ENCODE measurements at places on chromosomes 6 and 20.

DNA sequence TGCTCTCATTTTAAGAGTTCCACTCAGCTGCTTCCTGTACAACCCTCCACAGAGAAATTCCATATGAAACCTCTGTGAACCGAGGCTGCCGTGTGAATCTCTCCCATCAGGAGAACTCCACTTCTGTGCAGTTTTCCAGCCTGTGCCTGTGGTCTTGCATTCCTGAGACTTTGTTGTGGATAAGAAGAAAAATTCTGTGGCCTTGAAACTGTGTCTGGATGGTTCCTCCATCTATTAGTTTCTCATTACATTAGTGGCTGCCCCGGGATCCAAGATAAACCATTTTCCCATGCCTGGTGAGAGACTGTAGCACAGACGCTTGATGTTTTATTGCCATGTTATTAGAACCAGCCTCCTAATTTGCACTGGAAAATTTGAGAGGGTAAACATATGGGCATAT lies 40.8 kb upstream of the TIAM2 start:
- DNase-seq: no peak

GRCh38 chr6:67047996-67048395 lies 1341.0 kb upstream of the EYS start:
- DNase-seq: no peak

DNA sequence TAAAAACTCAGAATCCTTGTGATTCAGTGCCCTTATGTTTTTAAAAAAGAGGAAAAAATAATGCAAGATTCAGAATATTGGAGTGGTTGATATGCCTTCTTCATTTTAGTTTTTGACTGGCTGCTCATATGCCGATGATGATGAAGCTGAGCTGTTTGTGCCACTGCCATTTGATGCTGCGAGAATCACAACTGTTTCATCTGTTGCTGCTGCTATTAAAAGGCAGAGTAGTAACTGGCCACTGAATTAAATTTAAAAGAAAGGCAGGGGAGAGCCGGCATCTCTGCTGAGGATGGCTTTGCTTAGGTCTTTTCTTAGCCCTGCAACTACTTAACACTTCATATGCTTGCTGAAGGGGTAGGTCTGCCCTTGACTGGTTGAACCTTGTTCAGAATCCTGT lies 33.1 kb downstream of the CDS2 start:
- no peak for DNase-seq

DNA sequence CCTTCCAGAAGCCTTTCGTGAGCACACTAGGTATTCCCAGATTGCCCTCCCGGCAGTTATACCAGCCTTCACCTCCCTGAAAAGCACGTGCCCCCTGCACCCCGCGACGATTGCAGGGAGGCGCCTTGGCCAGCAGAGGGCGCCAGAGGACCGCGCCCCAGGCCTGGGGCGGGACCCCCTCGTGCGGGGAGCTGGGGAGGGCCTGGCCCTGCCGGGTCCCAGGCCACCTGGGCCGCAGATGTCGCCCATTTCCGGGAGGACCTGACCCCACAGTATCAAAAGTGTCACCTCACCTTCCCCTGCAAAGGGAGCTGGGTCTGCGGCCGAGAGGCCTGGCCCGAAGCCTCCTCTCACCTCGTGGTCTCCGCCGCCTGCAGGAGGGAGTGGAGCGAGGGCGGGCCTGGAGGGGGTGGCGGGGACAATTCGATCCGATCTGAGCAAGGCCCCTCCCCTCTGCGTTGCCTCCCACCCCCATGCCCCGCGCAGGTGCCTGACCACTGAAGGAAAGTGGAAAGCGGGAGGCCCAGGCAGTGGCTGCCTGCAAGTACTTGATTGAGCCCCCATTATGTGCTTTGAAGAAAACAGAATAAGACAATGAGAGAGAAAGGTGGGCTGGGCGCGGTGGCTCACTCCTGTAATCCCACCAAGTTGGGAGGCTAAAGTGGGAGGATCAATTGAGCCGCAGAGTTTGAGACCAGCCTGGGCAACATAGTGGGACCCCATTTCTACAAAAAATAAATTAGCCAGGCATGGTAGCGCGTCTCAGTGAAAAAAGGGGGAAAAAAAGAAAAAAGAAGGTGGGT lies 3.5 kb upstream of the SNAI1 start:
- DNase-seq: no peak

- no peak for DNase-seq
Measured at GRCh38 chr6:52643158-52643557, 27.8 kb upstream of the TMEM14A start.

- no peak for DNase-seq
Measured at GRCh38 chr20:23988561-23988960, at the start of gene GGTLC1. Gene GGTLC1, minus strand, starts transcription at chr20:23988779. Its CDS starts 2,168 bp downstream, at chr20:23986611.

DNA sequence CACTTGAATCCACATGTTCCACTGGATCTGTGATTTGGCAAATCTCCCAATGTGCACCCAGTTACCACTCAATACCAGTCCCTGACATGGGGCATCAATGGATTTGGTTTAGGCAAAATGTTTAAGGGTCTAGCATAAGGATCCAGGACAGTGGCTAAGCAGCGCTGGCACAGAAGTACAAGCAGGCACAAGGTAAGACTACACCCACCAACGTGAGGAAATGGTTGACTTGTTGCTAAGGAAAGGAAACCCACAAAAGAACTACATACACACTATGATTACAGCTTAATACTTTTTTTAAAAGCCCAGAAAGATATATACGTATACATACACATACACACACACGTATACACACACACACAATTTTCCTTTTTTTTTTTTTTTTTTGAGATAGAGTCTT lies 79.0 kb downstream of the DNAAF9 start:
- no peak for DNase-seq

GRCh38 chr6:61640463-61640862 lies 645.6 kb downstream of the KHDRBS2 start:
- no peak for DNase-seq

DNA sequence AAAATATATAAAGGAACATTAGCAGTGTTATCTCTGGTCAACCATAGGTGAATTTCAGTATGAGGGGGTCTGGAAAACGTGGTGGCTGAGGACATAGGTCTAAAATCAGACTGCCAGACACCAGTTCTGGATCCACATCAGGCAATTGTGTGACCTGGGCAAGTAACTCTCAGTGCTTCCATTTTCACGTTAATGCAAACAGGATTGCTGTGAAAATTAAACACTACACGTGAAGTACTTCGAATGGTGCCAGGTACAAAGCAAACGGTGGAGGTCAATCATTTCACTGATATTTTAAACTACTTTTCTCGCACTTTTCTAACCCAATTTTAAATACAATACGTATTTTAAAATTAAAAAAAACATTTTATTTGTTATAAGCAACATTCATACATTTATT lies 315.7 kb downstream of the TRDN start:
- no peak for DNase-seq

- no peak for DNase-seq
Measured at GRCh38 chr6:136508725-136509392, 41.4 kb downstream of the MAP7 start.

DNA sequence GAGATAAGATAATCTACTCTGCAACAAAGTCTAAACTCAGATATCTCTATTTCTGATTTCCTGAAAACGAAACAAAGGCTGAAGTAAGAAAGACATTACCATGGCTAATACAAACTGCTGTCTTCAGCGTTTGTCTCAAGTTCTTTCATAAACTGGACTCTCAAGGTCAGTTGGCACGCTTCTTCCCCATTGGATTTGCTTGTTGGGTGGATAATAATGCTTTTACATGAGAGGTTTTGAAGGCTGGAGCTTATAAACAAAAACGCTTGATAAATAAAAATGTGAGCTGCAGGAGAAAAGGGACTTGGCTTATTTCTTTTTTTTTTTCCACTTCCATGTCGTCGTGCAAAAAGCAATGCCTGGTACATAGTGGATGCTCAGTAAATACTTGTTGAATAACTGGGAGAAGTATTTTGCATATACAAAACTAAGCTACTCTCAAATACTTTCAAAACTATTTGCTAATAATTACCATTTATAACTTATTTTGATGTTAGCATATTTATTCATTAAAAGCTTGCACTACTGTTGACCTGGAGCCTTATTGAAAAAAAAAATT lies 65.7 kb upstream of the EEF1A1 start:
- DNase-seq: no peak

- DNase-seq: no peak
Measured at GRCh38 chr6:131955876-131956275, 4.7 kb upstream of the CCN2 start.

- DNase-seq: no peak
Measured at GRCh38 chr6:72064399-72064975, 178.1 kb downstream of the RIMS1 start.

DNA sequence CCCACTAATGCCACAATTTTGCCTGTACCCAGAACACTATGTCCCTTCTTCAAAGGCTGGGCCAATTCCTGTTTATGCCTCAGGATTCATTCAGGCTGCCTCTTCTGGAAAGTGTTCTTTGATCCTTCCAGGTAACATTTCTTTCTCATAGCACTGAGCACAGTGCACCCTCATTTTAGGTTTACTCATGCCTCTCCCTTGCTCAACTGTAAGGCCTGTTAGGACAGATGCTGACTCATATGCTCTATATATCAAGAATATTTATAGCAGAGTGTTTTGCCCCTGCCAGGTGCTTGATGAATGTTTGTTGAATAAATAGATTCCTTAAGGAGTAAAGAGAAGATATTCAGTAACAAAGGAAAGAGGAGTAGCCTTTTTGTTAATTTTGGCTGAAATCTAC lies 263.9 kb downstream of the PHF3 start:
- DNase-seq: no peak

DNA sequence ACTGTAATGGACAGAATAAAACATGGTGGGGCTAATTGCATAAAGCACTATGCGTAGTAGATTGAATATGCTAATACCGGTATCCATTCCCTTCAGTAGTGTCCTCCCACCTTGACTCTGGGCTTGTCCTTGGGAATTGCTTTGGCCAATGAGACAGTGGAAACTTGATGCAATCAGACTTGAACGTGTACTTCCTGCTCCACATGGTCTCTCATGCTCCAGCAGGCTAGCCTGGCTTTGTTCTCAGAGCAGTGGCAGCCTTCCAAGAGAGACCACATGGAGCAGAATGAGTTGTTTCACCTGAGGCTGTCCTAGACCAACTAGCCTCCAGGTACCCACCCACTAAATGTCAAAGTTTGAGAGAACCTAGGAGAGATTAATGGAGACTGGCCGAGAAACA lies 37.0 kb upstream of the BTBD3 start:
- no peak for DNase-seq

GRCh38 chr6:107079429-107079828 lies 35.9 kb downstream of the BEND3 start:
- DNase-seq: no peak

- DNase-seq: no peak
Measured at GRCh38 chr6:112032728-112033127, 21.2 kb upstream of the CCN6 start.

Measured in cortex of kidney (tissue), 1 donor.